Activated CD4-positive, alpha-beta T cell treated with anti-CD3 and anti-CD28 coated beads, Interleukin-2, Interleukin-6, amounts not matched to agents 100 ng/mL and 50 ng/mL, durations not matched to agents 16 hours and 8 hours (primary cell): ENCODE measurements at places on chromosomes 2 and 18.

DNA sequence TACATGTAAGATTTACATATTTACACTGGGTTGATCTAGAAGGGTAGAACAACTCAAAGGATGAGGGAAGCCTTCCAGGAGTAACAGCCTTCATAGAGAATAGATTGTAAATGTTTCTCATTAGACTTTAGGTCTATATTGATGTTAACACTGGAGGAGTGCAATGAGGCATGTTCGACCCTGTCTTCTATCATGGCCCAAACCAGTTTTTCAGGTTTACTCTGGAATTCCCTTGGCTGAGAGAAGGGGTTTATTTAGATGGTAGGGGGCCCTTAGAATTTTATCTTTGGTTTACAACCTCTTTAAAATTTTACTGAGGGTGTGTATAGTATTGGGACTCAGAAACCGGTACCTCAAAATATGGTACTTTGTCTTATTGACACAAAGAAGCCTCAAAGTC is 634.9 kb upstream of the PIK3C3 start:
- no peak for DNase-seq

- DNase-seq, result no peak
These were observed 1.0 kb upstream of the HOXD12 start for GRCh38 chr2:176098366-176099158.

DNA sequence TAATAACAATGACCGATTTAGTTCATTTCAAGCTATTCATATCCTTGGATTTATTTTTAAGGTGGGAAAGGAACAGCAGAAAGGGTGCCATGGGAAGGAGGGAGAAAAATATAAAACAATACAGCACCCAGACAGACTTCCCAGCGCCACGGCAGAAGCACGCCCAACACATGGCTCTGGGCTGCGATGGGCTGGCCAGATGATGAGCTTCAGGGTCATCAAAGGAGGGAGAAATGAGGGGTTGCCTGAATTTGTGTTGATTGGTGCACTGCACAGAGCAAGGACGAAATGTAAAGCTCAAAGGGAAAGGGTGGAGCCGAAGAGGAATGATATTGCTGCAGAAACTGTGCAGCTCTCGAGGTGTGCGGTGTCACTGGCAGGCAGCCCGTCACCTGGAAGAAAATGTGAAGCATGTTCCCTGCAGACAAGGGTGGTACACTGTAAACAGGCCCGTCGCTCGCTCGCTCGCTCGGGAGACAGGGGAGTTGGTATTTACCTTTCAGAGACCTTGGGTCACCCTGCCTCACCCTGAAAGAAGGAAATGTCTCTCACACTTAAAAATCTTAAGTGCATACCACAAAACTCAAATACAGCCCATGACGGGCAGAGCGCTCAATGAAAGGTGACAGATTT is 195.5 kb upstream of the CTAGE1 start:
- no peak for DNase-seq

DNA sequence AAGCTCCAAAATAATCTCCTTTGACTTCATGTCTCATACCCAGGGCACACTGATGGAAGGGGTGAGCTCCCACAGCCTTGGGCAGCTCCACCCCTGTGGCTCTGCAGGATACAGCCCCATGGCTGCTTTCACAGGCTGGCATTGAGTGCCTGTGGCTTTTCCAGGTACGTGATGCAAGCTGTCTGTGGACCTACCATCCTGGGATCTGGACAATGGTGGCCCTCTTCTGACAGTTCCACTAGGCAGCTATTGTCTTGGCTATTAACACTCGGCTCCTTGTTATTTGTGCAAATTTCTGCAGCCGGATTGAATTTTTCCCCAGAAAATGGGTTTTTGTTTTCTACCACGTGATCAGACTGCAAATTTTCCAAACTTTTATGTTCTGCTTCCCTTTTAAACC is 634.2 kb downstream of the TSN start:
- no peak for DNase-seq

DNA sequence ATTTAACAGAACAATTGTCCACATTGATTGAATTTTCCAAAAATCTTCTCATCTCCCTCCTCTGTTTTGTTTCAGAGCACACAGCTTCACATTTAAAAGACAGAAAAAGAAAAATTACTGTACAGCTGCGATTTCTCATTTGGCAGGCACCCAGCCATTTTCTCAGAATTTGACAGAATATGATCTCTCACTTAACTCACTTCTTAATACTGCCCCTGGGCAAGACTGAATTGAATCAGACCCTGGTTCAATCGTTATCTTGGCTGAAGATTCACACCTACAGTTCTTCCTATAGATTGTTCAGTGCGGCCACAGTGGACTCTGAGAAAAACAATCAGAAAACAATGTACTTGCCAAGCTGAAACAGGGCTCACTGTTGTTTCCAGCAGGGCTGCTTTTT is 90.2 kb upstream of the LHCGR start:
- DNase-seq, result no peak

GRCh38 chr2:238220274-238220891 is 16.9 kb upstream of the ILKAP start:
- DNase-seq, result no peak

DNA sequence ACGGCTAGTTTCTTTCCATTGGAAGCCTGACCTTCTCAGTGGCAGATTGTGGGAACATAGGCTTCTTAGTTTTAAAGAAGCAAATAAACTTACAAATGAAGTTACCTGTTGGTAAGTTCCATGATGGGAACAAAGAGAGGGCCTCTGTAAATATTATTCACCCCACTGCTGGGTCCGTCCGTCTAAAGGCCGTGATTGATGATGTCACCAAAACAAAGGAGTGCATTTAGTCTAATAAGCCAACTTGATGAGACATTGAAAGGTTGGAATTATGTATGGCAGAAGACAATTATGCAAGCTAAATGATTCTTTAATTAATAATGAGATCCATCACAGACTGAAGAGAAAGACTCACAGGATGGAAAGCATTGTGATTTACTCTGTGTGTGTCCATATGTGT is 1091.9 kb upstream of the FANCL start:
- no peak for DNase-seq
